ENCODE measurements at places on chromosomes 4 and X.

DNA sequence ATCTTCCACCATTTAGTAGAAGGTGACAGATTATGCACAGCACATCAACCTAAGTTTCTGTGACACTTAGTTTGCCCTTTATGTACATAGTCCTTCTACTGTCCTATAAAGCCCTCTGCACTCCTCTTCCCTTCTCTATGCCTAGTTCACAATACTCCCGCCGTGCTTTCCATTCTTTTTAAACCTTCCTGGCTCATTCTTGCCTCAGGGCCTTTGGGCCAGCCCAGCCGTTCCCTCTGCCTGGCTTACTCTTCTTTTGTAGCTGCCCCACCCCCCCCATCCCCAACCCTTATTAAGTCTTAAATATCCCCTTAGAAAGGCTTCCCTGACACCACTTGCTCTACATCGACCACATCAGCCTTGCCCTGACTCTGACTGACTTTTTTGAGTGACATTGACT, 33.0 kb downstream of the SGMS2 start:
- no peak for DNase-seq

DNA sequence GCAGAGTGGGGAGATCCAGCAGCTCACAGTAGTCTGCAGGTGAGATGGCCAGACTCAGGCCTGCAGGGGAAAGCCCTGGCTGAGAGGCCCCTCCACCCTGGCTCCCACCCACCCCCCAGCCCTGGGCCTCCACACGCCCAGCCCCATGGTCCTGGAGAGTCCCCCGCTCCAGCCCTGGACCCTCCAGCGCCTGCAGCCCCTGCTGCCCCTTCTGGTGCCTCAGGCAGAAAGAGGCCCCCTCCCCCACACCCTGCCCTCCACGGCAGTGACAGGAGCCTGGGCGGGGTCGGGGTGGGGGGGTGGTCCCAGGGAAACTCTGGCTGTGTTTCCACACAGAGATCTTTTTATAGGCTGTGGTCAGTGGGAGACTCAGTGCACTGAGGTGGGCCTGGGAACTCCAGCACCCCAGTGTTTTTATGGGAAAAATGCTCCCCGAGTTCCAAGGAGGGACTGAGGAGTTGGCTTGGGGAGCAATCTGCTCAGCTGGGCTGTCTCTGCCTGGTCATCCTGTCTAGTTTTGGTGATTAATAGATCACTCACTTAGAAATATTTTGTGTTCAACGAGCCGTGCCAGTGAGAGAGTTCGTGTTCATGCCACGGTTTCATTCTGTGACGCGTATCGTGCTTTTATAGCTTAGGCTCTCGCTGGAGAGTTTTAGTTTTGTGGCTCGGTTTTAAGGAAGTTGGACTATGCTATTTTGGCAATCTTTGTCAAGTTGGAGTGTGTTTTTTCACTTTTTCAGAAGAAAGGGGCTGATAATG, 53.1 kb upstream of the HGFAC start:
- no peak for DNase-seq

DNA sequence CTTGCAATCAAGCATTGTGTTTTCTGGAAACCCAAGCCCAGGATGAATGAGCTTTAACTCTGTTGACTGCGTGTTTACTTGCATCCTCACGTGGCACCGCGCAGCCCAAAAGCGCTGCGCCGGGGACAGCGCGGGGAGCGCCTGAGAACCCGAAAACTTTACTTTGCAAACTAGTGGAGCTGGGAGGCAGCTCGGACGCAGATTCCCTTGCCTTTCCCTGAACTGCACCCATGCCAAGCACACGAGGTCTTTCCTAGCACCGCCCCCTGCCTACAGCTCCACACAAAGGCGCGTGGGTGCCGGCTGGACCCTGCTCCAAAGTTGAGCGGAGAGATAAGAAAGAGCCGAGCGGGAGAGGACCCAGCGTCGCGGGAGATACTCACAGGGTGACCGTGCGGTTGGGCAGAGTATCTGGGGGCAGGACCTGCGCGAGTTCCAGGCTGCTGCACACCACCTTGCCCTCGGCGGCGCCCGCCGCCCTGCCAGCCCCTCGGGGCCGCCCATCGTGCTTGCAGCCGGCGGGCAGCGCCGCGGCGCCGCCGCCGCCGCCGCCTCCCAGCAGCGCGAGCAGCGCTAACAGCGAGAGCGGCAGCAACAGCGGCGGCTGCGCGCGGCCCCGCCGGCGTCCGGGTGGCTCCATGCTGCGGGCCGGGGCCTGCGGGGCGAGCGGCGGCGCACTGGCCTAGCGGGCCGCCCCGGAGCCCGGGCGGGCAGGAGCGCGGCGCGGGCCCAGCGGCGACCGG, 550 bp downstream of the ADGRA3 start:
- DNase-seq, result no peak

- DNase-seq, result no peak
These were observed 10.6 kb upstream of the SLC2A9 start for GRCh38 chr4:10031668-10032590.

DNA sequence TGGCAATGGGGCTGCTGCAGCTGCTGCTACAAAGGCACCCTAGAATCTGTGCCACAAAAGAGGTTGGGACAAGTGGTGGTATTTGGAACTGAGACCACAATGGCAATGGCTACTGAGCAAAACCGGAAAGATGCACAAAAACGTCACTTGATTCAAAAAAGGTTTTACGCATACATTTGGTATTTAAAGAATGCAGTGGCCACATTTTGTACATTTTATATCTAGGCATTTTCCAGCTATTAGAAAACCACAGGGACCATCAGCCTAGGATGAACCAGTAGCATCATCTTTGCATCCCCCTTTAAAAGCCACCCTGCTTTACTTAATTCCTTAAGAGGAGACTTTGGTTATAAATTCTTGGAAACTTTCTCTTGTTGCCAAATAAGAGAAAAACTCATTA, 104.8 kb upstream of the CXCL13 start:
- DNase-seq, result no peak

GRCh38 chrX:25019707-25020390, 4.1 kb upstream of the ARX start:
- DNase-seq, result no peak
